BE2C (cell line): ENCODE measurements at places on chromosomes 11 and 22.

DNA sequence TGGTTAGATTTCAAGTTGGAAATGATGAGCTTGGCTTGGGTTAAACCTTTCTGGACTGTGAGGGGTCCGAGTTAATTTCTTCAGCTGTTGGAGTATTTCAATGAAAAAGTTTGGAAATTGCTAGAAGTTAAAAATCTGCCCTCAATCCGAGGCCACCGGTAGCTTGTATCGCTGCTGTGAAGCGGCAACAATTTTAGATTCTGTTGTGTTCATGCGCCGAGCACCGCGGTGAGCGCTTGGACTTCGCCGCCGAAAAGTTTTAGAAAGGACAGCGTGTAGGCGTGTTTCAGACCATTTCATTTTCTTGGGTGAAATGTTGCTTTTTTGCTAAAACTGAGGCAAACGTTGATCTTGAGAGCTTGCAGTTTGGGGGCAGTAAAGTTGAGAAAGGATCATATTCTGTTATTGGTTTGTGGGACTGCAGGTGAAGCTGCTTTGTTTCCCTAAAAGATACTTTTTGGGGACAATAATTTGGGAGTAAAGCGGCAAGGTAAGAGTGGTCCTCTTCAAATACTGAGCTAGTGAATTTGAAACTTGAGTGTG lies 928 bp downstream of the FBXO7 start:
- DNase-seq, result peak; percentile 16

GRCh38 chr11:60757231-60757800 lies 649 bp downstream of the MS4A15 start:
- DNase-seq, result no peak

GRCh38 chr11:103395612-103396011 lies 286.4 kb downstream of the DYNC2H1 start:
- no peak for DNase-seq

- DNase-seq, result no peak
Observed at GRCh38 chr11:35077709-35078469, 61.1 kb upstream of the CD44 start.

- DNase-seq, result no peak
Observed at GRCh38 chr11:104148074-104148473, 15.9 kb downstream of the PDGFD start.

DNA sequence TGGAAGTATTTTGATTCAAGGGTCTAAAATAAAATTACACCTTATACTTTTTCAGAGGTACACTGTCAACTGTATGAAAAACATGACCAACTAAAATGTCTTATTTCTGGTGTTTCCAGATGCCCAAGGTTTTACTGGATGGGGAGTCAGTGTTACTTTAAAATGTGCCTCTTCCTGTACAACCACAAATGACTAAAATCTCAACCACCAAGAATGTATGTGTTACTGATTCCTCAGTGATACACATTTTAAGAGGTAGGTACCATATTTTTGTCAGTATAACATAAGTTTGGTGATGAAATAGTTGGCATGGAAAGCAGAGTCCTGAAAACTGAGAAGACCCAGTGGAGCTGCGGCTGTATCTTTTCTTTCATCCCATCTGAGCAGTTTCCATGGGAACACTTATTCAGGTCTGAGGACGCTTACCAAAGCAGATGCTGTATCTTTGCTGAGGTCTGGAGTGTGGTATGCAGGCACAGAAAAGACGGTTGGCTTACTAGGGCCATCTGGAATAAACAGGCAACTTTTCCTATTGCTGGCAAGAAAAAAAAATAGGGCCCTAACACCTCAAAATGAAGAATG lies 21.2 kb upstream of the TP53AIP1 start:
- no peak for DNase-seq

GRCh38 chr22:29734406-29734805 lies 14.6 kb downstream of the CABP7 start:
- no peak for DNase-seq

GRCh38 chr11:116164843-116165242 lies 607.9 kb downstream of the BUD13 start:
- DNase-seq, result peak; percentile 36

DNA sequence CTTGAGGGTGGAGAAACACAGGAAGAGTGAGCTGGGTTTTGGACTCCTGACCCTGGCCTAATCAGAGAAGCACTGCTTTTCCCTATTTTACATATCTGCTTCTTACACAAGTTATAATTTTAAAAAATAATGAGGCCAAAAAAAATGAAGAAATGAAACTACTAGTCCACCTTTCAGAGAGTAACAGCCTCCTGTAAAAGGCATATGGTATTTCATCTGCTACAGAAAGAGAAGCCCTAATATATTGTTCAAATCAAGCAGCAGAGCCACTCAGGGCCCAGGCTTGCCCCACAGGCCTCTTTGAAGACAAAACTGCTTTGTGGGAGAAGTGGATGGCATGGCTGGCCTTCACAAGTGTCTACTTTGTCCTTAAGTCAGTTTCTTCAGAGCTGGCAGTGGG lies 10.0 kb downstream of the DIXDC1 start:
- no peak for DNase-seq
